T-helper 22 cell (primary cell): ENCODE measurements at places on chromosomes 5 and 9.

GRCh38 chr9:127075624-127076372, 46.6 kb downstream of the ANGPTL2 start:
- DNase-seq = no peak

DNA sequence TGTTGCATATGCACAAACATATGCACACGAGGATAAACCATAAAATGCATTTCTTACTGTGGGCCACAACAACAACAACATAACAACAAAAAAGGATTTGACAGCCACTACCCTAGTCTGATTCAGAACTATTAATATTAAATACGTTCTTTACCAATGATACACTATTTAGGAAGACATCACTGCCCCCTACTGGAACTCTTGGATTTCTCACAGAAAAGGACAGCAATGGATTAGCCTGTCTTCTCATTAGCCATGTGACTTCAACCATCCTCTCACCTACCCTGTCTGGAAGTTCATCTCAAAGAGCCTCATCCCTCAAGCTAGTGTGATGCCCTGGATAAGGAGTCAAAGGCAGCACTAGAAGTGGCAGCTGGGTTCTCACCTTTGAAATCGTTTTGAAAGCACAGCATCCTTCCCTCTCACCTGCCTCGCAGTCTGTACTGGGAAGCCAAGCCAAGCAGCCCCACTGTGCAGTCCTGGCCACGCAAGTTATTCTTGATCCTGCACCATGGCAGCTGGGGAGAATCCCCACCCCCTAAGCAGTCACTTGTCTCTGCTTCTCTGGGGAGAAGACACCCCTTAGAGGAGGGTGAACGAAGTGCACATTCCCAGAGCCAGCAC, 64.6 kb downstream of the SH3TC2 start:
- no peak for DNase-seq

DNA sequence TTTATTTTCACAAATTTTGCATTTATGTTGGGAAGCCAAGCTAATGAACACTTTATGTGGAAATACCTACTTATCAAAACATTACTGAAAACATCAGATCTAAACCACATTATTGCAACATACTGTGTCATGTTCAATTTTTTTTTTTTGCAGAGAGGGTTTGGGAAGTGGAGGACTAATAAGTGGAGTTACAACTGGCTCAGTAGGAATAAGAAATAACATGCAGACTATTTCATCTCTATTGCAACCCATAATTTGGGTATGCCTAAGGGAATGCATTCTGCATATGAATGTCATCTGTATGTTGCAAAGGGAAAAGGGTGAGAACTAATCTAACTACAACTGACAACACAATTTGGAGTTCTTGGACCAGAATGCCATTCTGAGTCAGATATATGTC, 41.8 kb downstream of the APC start:
- DNase-seq = no peak

DNA sequence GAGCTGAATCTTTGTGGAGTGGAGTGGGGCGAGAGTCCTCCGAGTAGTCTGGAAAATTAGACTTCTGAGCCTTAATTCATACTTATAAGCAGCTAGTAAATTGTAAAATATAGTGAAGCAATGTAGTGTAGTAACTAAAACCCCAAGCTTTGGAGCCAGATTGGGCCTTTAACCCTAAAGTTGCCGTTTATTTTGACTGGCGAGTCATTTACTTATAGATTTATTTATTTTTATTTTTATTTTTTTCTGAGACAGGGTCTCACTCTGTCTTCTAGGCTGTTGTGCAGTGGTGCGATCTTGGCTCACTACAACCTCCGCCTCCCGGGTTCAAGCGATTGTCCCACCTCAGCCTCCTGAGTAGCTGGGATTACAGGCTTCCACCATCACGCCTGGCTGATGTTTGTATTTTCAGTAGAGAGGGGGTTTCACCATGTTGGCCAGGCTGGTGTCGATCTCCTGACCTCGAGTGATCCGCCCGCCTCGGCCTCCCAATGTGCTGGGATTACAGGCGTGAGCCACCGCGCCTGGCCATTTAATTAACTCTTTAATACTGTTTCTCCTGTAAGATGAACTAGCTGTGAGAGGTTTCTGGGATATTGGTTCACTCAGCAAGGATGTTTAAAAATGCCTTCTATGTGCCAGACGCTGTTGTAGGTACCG, 687 bp upstream of the RPS23 start:
- no peak for DNase-seq

GRCh38 chr9:36535107-36535506, 37.6 kb upstream of the MELK start:
- no peak for DNase-seq

GRCh38 chr9:8610256-8610655, 810.7 kb upstream of the DMAC1 start:
- no peak for DNase-seq

GRCh38 chr5:115439639-115440038, 104.9 kb downstream of the FEM1C start:
- no peak for DNase-seq

DNA sequence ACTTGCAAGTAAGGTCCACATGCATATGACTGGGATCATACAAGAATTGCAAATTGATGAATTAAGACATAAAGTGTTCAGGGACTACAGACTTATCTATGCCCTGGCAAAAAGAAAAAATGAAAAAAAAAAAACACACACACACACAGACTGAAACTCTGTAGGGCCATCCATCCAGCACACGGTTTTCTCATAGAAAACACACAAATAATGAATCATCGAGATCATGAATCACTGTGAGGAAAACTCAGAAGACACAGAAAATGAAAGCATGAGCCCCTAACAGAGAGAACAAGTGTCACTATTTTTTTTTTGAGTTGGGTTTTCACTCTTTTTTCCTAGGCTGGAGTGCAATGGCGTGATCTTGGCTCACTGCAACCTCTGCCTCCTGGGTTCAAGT, 185.2 kb downstream of the IRX2 start:
- no peak for DNase-seq

DNA sequence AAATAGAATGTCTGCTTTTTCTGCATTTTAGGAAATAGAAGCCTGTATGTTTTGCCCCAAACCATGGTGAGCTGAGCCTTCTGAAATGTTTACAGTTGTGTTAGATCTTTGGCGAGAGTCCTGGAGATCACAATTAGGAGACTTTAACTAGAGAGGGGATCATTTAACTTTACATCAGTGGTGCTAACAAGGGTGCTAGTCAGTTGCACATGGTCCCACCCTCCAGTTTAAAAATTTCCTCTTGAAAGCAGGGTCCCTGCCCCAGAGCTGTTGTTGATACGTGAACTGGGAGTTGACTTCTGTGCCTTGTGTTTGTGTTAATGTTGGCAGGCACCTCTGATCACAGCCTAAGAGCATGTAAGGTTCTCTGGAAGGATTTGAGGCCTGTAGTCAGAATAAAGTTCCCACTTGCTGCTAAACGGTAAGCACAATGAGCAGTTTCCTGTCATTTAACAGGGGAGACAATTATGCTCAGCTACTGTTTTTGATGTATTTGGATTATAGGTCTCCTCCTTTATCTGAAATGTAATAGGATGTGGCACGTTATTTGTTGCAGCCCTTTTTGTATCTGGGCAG, 43.7 kb downstream of the RASGRF2 start:
- no peak for DNase-seq

DNA sequence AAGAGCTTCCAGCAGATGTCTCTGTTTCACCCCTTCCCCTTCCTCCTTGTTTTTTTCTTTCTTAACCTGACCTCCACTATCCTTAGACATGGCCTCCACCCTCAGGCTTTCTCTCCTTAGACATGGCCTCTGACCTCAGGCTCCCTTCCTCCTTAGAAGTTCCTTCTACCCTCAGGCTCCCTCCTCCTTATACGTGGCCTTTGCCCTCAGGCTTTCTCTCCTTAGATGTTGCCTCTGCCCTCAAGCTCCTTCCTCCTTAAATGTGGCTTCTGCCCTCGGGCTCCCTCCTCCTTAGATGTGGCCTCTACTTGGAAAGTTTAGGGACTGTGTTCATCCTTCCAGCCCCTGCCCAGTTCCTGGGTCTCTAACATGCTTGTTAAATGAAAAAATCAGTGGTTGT, 180.4 kb upstream of the S1PR3 start:
- DNase-seq = no peak

- no peak for DNase-seq
Measured at GRCh38 chr9:34551751-34552605, 29.2 kb upstream of the ENHO start.

DNA sequence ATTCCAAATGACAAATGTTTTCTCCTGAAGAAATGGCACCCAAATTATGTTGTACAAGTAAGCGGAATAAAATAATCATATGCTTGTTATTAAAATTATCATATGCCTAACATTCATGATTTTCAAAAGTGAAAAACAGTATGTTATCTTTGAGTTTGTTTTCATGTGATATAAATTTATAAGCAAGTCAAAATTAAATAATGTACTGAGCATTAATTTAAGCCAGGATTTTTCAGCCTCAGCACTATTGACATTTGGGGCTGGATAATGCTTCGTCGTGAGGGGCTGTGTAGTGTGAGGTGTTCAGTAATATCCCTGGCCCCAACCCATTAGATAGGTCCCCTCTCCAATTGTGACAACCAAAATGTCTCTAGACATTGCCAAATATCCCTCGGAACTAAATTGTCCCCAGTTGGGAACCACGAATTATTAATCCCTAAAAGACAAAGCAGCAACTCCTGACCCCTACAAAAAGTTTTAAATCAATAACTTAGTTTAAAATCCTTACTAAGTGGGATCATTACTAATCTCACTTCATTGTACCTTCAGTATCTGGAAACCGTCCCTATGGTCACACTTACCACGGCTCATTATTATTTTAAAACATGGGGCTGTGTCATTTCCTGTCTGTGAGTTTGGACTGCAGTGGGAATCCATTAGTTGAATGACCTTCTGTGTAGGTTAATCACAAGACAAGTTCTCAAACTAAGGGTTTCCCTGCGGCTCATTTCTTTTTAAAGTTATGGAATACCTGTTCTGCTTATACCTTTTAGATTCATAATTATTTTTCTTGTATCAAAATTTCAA, 1.3 kb upstream of the NNT start:
- DNase-seq = no peak

- DNase-seq = no peak
Measured at GRCh38 chr5:149593370-149593769, 12.1 kb downstream of the ARHGEF37 start.

DNA sequence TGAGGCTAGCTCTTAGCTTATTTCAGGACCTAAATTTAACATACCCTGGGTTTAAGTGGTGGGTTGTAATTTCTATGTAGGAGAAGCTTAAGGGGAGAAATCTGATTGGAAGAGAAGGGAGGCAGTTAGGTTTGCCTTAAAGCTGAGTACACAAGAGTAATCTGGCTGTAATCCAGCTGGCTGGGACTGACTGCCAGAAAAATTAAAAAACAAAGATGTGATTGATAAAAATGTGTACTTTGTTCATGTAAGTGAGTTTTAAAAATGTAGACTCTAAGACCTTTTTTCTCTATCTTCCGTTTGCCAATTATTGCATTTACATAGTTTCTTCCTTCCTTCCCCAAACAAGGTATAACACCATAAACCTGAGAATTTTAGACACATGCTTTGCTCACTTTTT, 17.5 kb upstream of the MSMP start:
- DNase-seq = no peak

GRCh38 chr9:92736563-92737215, 27.9 kb downstream of the BICD2 start:
- no peak for DNase-seq

DNA sequence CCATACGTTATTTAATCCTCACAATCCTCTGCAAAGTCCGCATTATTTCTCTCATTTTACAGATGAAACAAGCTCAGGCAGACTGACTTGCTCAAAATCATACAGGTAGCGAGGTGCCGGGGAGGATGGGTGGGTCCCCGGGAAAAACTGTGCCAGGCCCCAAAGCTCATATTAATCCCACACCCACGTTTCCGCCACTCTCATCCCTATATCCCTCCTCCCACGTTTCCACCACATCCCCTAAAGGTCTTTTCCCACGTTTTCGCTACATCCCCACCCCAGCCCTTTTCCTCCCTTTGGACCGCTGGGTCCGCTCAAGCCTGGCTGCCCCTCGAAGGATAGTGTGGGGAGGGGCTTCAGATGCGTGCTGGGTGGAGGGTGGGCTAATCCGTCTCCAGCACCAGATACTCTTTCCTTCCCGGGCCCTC, 434 bp upstream of the FSD1L start:
- no peak for DNase-seq

GRCh38 chr9:138013836-138014562, 136.4 kb downstream of the CACNA1B start:
- DNase-seq = no peak

DNA sequence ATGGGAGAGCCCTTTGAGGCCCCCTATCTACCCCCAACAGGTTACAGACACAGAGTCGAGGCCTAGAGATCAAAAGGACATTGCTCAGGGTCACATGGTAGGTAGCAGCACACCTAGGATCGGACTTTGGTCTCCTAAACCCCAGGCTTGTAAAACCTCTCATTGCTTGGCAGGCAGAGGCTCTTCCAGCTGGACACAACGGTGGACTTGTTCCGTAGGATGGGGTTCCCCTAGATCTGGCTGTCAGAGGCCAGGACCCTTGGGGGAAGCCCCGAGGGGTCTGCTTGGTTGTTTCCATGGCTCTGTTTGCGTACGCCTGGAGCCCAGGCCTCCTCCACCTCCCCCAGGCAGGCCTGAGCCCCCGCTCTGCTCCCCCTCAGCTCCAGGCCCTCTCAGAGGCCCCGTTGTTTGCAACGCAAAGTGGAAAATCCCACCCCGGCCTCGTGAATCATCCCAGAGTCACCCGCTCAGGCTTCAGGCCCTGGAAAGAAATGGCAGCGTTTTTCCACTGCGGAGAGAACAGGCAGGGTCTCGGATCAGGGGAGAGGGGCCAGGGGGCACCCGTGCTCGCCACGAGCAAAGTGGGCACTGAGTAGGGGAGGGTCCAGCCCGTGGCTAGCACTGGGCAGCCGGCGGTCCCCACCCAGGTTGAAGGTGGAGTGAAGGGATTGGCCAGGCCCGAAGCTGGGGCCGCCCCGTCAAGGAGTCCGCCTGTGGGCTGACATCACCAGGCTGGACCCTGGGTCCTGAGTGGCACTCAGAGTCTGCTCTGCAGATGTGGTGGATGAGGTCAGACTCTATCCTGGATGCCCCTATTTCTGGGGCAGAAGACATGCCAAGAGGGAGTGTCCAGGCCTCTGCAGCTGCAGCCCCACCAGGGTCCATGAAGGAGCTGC, 19.8 kb downstream of the COL27A1 start:
- no peak for DNase-seq

DNA sequence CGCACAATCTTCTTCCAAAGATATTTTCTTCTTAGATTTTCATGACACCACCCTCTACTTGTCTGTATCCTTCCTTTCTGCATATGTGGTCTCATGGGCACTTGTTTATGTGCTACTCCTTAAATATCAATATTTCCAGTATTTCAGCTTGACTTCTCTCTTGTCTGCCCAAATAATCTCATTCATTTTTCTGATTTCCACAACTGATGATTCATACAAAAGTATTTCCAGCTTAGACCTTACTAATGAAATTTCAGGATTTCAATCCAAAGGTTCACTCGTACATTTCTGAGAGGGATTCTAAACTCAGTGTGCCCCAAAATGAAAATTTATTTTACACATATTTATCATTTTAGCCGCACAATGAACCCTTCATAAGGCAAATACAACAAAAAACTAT, 928.9 kb upstream of the C9orf72 start:
- DNase-seq = no peak

- DNase-seq = no peak
Measured at GRCh38 chr9:8863886-8864544, 1064.4 kb upstream of the DMAC1 start.
